Ureter (tissue), 1 donor: ENCODE measurements at places on chromosomes 5 and 9. TPM values are rescaled to one million over a fixed set of nuclear protein-coding genes. Genes with fewer than 3 reads are reported as not detected.

GRCh38 chr5:97143704-97144103, 1.3 kb upstream of the LIX1 start:
- DNase-seq: no peak

- no peak for DNase-seq
Observed at GRCh38 chr9:16809912-16810610, 60.4 kb downstream of the BNC2 start.

- no peak for DNase-seq
Observed at GRCh38 chr9:83198371-83198770, 135.4 kb upstream of the RASEF start.

DNA sequence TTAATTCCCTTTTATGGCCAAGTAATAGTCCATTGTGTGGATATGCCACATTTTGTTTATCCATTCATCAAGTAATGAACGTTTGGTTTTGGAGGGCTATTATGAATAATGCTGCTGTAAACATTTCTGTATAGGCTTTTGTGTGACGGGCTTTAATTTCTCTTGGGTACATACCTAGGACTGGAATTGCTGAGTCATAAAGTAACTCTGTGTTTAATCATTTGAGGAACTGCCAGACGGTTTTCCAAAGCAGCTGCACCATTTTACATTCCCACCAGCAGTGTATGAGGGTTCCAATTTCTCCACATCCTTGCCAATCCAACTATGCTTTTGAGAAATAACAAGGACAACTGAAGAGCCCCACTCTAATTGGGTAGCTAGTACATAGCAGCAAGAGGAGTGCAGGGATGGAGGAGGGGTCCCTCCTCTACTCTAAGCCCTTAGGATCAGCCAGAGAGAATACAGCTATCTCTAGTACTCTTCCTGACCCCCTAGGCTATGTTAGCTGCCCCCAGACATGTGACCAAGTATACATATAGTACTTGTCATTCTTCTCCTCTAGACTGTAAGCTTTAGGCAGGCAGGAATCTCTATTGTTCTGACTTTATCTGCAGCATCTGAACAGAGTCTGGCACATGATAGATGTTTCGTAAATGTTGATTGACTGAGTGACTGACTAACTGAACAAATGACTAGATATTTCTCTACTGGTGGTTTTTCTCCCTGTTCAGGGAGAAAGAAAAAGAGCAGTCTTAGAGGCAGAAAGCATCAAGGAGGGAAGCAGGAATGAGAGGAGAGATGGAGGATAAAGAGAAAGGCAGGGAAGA, 22.1 kb upstream of the MATR3 start:
- DNase-seq: no peak

DNA sequence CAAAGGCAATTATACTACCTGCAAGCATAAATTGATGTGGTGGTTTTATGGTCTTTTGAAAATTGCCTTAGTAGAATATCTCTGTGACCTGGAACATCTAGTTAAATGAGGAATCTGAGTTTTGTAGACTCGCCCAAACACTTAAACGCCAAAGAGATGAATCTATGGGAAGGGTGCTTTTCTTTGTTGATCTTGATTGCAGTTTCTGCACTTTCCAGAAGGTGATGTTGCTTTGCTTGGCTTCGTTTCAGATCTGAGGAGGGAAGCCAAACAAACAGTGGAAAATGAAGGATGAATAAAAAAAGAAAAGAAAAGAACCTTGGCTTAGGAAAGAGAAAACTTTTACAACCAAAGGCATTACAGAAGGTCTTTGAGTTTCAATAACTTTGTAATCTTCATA, 1021.2 kb downstream of the NR2F1-AS1 start:
- DNase-seq: no peak

- no peak for DNase-seq
Observed at GRCh38 chr5:111278858-111279504, 54.8 kb downstream of the CAMK4 start.

- DNase-seq: no peak
Observed at GRCh38 chr5:141411575-141411974, 1.2 kb upstream of the PCDHGA10 start.

DNA sequence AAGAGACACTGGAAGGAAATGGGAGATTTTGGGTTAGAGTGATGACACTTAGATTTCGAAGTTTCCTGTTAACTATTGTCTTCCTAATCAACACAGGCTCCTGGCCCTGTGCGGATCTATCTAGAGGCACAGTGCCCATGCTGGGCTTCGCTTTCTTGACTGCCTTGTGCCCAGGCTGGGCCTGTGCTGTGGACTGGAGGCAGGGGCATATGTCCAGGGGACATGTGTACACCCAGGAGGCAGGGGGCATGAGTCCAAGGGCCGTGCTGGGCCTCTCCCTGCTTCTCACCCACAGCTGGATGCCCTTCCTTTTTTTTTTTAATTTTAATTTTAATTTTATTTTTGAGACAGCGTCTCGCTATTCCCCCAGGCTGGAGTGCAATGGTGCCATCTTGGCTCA, 37.6 kb downstream of the EHMT1 start:
- DNase-seq: no peak

GRCh38 chr5:132592521-132592920, 35.7 kb downstream of the RAD50 start:
- DNase-seq: no peak

GRCh38 chr5:133846478-133847226, 121.8 kb downstream of the C5orf15 start:
- DNase-seq: no peak

GRCh38 chr9:114098021-114098935, 814 bp downstream of the KIF12 start:
- peak; percentile 67 for DNase-seq

- DNase-seq: no peak
Observed at GRCh38 chr9:104923740-104924139, 4.2 kb downstream of the ABCA1 start.

DNA sequence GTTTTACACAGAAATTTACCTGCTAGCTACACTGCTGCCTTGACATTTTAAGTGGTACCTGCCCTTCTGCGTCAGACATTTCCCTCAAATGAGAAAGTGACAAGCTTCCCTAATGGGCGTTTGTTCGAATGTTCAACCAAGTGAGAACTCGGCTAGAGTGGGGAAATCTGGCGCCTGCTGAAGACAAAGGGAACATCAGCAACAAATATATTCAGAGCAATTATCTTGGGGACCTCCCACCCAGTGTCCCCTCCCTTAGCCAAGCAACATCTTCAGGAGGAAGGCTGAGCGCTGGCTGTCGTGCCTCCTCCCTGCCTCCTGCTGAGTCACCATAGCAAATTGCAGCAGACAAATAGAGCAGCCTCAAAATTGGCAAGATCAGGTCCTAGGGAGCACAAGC, 57.1 kb downstream of the MFAP3 start:
- DNase-seq: no peak

DNA sequence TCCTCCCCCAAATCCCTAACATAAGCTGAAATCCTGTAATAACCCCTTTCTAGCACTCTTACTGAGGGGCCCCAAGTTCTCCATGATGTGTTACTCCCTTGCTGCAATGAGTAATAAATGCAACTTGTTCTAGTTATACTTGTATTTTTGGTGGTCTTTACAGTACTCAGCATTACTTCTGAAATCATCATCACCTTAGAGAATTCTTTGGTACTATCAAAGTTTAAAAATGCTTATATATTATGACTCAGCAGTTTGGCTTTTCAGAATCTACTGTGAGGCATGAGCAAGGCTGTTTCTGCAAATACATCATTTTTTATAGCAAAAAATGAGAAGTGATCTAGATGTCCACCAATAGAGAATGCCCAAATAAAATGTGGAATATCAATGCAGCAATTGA, 20.7 kb upstream of the ROPN1L start:
- DNase-seq: no peak

DNA sequence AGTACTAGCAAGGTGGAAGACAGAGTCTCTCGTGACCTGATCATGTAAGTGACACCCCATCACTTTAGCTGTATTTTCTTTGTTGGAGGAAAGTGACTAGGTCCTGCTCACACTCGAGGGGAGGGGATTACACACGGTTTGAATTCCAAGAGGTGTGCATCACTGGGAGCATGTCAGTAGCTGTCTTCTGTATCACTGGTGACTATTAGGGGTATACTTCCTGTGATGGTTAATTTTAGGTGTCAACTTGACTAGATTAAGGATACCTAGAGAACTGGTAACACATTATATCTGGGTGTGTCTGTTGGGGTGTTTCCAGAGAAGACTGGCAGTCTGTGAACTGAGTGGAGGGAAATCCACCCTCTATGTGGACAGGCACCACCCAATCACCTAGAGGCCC, 22.5 kb downstream of the FOXD1 start:
- no peak for DNase-seq

DNA sequence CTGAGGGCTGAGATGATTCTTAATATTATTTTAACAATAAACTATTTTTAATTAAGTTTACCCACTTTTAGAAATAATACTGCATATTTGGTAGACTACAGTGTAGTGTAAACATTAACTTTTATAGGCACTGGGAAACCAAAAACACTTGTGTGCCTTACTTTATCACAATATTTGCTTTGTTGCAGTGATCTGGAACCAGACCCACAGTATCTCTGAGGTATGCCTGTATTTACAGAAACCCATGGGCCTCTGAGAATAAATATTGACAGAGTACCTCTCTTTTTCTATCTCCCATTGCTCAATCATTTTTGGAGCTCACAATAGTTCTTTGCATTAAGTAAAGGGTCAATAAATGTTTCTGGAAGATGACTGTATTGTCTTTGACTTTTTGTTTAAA, 73.3 kb downstream of the SLCO4C1 start:
- DNase-seq: no peak

- DNase-seq: no peak
Observed at GRCh38 chr5:139751236-139751635, 44.4 kb upstream of the PSD2 start.

- no peak for DNase-seq
Observed at GRCh38 chr5:124235576-124235975, 510.9 kb downstream of the ZNF608 start.

GRCh38 chr9:105662184-105663104, at the start of gene TAL2:
TSS of gene TAL2 (plus strand) at chr9:105662457. CDS start at chr9:105662497, 40 bp downstream.
- no peak for DNase-seq

- no peak for DNase-seq
Observed at GRCh38 chr9:91884696-91885687, 65.0 kb downstream of the ROR2 start.

- no peak for DNase-seq
Observed at GRCh38 chr5:151255621-151256286, 2.8 kb downstream of the GM2A start.

GRCh38 chr5:128708841-128709240, 170.8 kb upstream of the FBN2 start:
- no peak for DNase-seq

- DNase-seq: no peak
Observed at GRCh38 chr5:171911152-171911551, 95.3 kb downstream of the FBXW11 start.

DNA sequence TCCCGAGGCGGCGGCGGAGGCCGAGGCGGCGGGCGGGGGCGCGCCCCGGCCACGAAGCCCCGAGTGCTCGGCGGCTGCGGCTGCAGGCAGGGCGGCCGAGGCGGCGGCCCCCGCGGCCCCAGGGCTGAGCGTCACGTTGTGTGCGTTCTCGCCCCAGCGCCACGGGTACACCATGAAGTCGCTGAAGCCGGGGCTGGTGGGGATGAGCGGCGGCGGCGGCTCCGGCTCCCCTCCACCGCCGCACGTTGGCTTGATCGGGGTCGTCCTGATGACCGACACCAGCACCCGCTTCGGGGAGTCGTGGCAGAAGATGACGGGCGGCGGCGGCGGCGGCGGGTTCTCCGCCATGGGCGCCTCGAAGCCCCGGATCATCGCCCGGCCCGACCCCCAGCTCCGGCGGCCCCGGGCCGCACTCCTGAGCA, 498 bp downstream of the ZNF367 start:
- DNase-seq: peak; percentile 54

- DNase-seq: no peak
Observed at GRCh38 chr5:60504342-60504741, 195.6 kb downstream of the DEPDC1B start.

DNA sequence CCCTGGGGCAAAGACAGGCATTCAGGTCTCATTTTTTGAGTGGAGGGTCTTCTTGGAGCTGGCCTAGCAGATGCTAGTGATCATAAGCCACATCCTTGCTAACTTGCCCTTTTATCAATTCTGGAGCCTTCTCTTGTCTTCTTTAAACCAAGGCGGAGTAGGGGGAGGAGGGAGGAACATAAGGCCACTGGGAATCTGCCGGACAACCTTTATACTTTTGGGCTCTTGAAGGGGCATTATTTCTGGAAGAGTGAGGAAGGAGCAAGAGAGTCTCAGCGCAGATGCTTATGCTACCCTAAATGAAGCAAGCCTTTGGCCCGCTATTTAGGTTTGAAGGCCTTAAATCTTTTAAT, 2.0 kb downstream of the TMEFF1 start:
- no peak for DNase-seq

- no peak for DNase-seq
Observed at GRCh38 chr9:108864446-108864845, 2.4 kb downstream of the ACTL7A start.

DNA sequence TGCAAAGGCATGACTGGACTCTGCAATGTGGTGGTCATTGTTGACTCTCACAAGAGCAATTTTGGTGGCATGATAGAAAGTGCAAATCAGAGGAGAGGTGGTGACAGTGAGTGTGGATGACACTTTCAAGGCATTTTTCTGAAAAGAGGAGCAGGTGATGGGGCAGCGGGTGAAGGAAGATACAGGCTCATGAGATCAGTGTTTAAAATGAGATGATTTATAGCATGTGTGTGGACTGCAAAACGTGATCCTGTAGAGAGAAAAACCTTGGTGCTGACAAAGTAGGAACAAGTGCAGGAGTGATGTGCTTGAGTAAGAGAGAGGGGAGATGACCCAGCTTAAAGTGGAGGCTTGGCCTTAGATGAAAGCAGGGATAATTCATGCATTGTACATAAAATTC, 171.2 kb upstream of the PPP2R2B start:
- DNase-seq: no peak

DNA sequence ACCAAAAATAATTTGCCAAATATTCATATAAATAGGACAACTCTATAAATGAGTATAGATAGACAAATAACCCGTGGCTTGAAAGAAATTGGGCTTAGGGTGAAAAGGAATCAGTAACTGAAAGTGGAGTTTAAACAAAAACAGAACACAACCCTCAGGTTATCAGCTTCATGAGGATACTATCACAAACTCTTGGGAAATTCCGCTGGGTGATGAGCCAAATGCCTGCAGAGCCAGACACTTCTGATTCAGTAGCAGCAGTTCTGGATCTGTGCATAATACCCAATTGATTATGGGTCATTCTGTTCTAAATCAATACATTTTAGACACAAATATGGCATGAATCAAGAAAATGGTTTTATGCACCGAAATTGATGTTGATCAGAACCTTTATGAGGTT, 72.4 kb downstream of the CAMK4 start:
- no peak for DNase-seq

GRCh38 chr5:102270036-102270435, 26.0 kb downstream of the SLCO4C1 start:
- no peak for DNase-seq

CCDC180 gene
- 7.5 TPM for total RNA-seq

SLC25A2 gene
- 1.3 TPM for total RNA-seq

GRXCR2 gene
- total RNA-seq: not detected

PURA gene
- 26.8 TPM for total RNA-seq

SHC3 gene
- total RNA-seq: 4.7 TPM

SCGB3A2 gene
- not detected for total RNA-seq

PDGFRB gene
- 108 TPM for total RNA-seq

RMND5B gene
- 43.7 TPM for total RNA-seq

ADRB2 gene
- 5.7 TPM for total RNA-seq

F12 gene
- 1.3 TPM for total RNA-seq

FGF18 gene
- 0.81 TPM for total RNA-seq

TIFAB gene
- total RNA-seq: not detected

PCDHB12 gene
- 2.8 TPM for total RNA-seq

LCN12 gene
- 3.4 TPM for total RNA-seq

CATSPER3 gene
- total RNA-seq: 0.99 TPM
